ENCODE measurements at places on chromosomes 1 and 21.

GRCh38 chr1:204254031-204254661 lies 40.4 kb upstream of the GOLT1A start:
- no peak for DNase-seq

DNA sequence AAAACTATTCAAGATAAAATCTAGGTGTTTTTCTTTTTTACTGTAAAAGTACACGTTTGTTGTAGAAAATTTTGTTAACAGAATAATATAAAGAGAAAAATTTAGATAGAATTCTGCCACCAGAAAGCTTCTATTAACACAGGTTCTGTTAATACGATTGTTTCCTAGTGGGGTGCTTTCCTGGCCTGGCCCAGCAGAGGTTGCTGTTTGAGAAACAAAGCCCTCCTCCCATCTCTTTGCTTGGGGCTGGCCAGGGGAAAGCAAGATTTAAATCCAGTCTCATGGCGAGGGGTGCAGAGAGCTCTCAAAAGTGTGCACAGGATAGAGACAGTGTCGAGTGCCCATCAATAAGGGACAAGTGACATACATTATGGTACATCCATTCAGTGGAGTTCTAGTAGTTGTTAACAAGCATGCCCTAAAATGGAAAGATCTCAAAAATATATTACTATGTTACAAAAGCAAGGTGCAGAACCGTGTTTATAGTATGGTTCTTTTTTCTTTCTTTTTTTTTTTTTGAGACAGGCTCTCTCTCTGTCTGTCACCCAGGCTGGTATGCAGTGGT lies 14.6 kb upstream of the ACBD3 start:
- DNase-seq = no peak

DNA sequence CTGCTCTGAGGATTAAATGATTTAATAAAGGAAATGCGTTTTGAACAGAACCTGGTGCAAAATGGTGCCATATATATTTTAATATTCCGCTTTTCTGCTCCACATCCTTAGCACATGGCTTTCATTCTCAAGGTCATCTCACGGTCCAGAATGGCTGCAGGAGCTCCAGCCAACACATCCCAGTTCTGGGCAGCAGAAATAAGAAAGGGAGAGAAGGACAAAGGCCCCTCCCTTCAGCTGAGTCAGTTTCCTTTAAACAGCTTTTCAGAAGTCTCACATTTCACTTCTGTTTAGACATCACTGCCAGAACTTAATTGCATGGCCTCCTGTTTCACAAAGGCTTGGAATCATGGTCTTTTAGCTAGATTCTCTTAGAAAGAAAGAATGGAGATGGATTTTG lies 75.2 kb upstream of the LRRN2 start:
- no peak for DNase-seq

GRCh38 chr1:230413061-230413460 lies 13.1 kb downstream of the PGBD5 start:
- DNase-seq = no peak

DNA sequence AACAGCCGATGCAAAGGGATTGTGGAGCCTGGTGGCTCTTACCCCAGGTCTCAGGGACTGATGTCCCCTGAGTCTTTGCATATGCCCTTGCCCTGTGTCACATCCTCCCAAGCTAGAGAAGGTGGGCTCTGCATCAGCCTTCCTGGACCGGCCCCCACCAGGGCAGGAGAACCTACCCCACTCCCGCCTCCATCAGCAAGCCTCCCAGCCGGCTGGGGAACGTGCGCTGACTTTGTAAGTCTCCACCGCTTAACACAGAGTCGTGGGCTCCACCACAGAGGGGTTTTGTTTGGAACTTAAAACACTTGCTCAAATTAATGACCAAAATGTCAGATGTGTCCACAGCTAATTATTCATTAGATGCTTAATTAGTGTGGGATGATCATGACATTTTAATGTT lies 255.2 kb upstream of the VAMP3 start:
- DNase-seq = no peak
